ENCODE measurements at places on chromosomes 1 and 21. TPM values are rescaled to one million over a fixed set of nuclear protein-coding genes. Genes with fewer than 3 reads are reported as not detected.

The NHLH1 gene
- total RNA-seq: under 0.01 TPM

The NBPF26 gene
- total RNA-seq: 8.3 TPM

The AUNIP gene
- total RNA-seq: 2.0 TPM

The TRIM67 gene
- not detected for total RNA-seq

The SPRR4 gene
- not detected for total RNA-seq

DNA sequence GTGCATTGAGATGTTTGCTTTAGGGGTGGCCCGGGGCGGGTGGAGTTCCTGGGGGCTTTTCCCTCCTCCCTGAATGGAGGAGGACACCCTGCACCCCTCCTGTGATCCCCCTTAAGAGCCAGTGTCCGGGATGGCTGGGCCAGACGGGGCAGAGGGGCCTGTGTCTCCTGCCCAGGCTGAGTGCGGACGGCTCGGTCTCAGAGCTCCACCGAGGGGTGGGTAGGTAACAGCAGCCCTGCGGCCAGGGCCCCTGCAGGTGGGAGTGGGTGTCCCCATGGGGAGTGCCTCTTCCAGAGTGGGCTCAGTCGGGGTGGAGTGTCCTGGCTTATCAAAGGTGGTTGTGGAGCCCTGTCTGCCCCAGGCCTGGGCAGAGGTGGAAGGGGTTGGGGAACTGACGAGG, 23.1 kb downstream of the TP73 start:
- DNase-seq: no peak

DNA sequence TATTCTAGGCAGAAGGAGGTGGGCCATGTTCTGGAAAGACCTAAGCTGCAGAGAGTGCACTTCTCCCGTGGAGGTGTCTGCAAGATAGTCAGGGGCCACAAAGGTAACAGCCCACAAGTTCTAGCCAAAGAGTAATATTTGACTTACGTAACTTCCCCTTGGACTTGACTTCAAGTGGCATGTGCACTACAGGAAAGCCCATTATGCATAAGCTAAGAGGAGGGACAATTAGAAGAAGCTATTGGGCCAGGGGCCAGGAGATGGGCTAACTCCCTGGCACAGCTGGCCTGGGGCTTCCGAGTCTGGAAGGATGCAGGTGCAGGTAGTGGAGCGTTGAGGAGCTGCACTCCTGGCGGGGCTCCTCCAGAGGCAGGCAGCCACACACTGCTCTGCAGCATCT, 58.3 kb downstream of the ERG start:
- DNase-seq: peak; percentile 51

GRCh38 chr1:240967070-240967724, 355.2 kb upstream of the GREM2 start:
- DNase-seq: peak; percentile 39

GRCh38 chr1:100461222-100461621, 76.7 kb upstream of the GPR88 start:
- DNase-seq: no peak

DNA sequence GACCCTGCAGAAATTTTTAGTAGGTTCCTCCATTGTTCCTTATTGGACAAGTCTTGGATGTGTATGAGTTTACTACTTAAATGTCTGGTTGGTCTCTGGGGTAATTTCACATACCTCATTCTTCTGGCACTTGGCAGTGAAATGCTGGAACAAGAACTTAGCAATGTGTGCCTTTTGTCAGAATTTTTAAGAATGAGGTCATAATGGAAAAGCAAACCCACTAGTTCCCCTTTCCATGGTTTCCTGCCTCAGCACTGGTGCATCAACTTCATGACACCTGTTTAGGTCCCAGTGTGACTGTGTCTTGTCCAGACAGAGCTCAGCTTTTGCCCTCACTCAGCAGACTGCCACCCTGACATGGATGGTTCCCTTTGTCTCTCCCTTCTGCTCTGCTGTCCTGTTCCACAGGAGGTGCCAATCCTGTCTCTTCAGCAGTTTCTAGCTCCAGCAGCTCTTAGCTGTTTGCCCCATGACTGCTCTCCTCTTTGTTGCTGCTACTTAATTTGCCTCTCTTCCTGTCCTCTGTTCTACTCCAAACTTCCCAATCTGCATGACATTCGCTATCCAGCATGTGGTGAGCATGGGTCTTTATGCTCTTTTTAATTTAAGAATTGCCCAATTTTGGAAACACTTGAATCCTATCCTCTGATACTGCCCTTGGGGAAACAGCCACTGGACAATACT, 135.6 kb downstream of the CYYR1 start:
- DNase-seq: no peak

DNA sequence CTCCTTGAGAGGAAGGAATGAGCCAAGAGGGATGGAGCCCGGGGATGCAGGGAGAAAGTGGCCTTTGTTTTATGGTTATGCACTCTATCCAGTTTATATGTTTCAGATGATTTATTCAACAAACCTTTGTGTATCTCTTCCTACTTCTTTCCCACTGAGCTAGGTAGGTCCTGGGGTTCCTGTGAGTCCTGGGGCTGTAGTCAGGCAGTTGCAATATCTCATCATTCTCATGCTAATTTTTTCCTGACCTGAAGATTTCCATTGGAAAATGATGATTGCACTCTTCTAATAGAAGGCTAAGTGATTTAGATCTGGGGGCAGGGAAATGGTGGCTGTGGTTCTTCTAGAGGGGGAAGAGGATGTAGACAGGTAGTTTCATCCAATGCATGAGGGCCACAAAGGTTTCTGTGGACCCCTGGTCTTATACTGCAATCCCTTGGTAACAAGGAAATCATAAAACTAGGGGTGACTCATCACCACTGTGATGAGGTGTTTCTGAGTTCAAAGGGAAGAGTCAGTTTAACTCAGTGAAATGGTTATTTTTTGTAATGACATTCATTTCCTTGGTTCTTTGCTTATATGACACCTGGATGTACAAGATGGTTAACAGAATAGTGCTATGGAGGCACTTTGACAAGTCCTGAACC, 20.2 kb downstream of the B3GALT5 start:
- no peak for DNase-seq

DNA sequence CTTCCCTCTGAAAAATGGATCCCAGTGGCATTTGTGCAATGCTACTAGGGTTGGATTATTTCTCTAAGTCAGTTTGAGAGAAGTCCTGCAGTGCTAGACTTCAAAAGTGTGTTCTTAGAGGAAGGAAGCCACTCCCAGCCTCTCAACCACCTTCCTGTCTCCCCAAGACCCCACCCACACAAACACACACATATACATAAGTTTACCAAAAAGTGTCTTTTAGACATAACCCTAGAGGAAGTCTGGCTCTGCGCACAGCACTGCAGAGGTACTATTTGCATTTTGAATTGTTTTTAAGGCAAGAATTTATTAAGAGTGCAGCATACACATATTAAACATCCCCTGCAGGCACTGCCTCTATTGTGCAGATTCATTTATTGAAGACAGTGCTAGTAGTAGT, 127.3 kb downstream of the HHIPL2 start:
- DNase-seq: no peak

GRCh38 chr1:76053021-76053420, 21.5 kb upstream of the ST6GALNAC3 start:
- DNase-seq: no peak

DNA sequence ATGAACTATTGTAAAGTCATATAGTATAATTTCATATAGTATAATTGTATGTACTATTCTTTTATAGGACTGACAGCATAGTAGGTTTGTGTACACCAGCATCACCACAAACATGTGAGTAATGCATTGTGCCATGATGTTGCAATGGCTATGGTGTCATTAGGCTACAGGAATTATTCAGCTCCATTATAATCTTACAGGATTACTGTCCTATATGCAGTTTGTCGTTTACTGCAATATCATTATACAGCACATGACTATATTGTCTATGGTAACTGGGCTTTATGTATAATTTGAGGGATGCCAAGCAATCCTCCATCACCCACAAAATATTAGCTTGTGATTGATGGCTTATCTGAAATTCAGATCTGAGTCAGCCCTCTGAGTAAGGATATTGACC, 54.2 kb upstream of the PBX1 start:
- DNase-seq: no peak

Data from dermis blood vessel endothelial cell (primary cell).